Stimulated activated CD4-positive, alpha-beta T cell treated with anti-CD3 and anti-CD28 coated beads, Interleukin-2, amount 100 ng/mL, for 4 hours (primary cell): ENCODE measurements at places on chromosomes 1 and 21.

DNA sequence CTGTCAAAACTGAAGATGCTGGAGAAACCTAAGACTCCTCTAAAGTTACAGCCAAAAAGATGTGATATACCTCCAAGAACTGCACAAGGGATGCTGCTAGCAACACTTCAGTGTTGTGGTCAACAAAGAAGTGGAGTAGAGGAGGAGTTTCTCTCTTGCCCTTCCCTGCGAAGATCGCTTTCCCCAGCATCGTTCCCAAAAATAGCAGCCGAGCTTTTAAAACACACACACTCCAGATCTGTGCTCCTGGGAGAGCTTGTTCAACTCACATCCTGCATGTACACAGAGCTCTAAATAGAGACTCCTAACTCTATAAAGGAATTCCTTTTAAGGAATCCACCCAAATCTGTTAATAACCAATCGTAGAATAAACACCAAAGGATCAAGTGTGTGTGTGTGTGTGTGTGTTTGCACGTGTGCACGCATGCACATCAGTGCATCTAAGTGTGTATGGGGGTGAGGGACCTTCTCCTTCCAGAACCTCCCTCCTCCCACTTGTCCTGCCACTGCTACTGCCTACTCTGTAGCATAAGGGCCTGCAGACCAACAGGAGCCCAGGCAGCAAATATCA lies 58.5 kb downstream of the PSMG1 start:
- no peak for DNase-seq

DNA sequence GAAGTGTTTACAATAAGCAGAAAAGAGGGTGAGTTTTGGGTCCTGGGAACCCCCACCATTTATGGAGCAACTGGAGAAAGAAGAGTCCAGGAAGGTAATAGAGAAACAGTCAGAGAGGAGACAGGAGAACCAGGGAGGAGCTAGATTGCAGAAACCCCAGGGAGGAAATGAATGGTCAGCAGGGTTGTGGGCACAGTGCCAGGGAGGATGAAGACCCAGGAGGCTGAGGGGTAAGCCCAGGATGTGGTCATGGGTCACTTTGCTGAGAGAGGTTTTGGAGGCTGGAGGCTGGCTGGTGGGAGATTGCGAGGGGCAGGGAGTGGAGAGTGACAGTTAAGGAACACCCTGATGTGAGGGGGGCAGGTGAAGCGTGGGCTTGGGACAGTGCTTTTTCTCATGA lies 169.9 kb upstream of the CSF3R start:
- DNase-seq = no peak

DNA sequence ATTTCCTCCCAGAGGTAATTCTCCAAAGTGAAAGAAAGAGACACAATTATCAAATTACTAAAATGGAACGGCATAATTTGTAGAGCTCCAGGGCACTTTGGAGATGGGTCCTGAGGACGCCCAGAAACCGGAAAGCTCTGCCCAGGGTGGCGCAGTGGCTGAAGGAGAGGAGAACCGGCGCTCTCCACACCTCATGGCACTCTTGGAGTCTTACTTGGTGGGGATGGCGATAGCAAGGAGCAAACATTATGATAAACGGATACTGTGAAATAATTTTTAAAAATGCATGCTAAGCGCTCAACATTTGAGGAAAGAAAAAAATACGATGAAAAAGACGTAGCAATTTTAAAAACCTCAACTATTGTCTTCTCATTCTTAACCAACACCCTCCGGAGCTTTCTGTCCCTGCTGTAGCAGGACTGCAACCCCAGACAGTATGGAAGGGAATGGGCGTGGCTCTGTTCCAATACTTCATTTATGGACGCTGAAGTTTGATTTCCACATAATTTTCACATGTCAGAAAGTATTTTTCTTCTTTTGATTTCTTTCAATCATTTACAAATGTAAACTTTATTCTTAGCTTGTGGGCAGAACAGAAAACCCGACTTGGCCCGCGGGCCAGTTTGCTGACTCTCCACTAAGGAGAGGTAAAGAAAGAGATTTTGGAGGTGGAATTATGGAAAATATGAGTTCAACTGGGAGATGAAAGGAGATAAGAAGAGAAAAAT lies 1.1 kb downstream of the S100A11 start:
- DNase-seq = no peak

- no peak for DNase-seq
Measured at GRCh38 chr1:209106237-209106741, 477.2 kb upstream of the CAMK1G start.

- no peak for DNase-seq
Measured at GRCh38 chr1:20073256-20073655, 3.3 kb downstream of the PLA2G5 start.

- DNase-seq = no peak
Measured at GRCh38 chr1:240734001-240734400, 122.0 kb upstream of the GREM2 start.

GRCh38 chr1:18142969-18143368 lies 35.4 kb downstream of the IGSF21 start:
- no peak for DNase-seq

DNA sequence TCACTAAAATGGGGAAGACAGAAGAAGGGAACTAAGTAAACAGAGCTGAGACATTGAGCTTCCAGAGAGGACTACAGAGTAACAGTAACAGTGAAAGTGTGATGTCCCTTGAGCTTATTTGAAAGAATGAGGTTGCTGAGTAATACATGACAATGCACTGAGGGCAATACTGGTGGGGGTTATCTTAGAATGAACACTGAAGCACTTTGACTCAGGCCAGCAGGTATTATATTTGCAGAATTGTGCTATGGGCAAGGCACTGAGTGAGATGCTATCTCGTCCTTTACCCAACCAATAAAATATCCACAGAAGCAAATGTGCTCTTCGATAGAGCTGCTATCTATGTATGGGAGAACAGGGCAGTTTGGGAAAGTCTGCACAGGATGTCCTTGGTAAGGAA lies 133.2 kb downstream of the DISP1 start:
- DNase-seq = no peak

DNA sequence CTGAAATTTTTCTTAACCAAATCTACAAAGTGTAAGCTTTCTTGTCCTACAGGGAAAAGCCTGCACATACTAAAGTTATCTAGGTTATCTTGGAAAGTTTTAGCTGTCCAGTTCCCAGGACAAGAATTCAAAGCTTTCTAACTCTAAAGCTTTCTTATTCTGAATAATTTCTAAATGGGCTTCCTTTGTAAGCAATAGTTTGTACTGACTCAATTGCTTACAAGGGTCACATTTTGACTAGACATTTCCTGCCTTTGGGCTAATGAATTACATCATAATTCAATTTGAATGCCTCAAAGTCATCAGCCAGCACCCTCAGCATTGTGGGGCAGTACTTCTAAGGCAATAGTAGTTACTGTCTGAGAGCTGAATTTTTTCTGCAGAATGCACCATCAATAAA lies 223.0 kb downstream of the LTN1 start:
- DNase-seq = no peak

DNA sequence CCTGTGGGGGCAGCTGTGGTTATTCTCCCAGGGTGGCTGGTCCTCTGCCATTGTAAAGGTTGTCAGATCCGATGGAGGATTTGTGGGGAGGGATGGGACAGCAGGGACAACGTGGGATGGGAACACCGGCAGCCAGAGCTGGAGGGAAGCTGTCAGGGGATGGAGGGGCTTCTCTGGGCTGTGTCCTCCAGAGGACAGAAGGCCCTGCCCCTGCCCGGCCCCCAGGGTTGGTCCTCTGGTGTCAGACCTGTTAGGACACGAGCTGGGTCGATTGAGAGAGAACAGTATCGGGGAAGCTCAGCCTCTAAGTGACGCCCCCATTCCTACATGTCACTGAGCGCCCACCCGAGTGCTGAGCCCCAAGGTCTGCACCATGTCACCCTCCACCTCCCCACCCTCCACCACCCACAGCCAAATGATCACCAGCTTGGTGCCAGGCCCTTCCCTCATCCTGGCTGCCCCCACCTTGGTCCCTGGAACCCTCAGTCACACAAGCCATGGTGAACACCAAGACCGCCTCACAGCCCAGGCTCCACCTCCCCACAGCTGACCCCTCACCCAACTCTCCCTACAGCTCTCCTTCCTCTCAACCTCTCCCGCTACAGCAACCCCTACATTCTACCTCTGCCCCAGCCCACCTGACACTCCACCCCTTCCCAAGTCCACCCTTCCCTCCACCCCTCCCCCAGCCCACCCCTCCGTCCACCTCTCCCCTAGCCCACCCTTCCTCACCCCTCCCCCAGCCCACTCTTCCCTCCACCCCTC lies 244.4 kb downstream of the MATN1 start:
- no peak for DNase-seq

DNA sequence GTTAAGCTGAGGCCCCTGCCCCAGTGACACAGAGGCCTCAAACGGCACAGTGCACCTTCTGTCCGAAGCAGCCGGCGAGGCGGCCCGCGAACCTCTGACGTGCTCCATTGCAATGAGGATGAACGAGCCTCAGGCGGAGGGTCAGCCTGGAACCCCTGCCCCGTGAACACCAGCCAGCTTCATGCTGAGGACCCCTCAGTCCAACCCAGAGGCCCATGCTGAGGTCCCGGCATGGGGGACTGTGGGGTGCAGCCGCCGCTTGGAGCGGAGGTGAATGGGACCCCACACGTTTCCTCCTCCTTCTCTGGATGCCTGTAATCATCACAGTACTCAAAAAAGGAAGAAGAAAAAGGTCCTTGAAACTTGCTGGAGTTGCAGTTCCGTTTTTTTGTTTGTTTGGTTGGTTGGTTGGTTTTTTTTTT lies 62.1 kb downstream of the PRKCZ start:
- no peak for DNase-seq

DNA sequence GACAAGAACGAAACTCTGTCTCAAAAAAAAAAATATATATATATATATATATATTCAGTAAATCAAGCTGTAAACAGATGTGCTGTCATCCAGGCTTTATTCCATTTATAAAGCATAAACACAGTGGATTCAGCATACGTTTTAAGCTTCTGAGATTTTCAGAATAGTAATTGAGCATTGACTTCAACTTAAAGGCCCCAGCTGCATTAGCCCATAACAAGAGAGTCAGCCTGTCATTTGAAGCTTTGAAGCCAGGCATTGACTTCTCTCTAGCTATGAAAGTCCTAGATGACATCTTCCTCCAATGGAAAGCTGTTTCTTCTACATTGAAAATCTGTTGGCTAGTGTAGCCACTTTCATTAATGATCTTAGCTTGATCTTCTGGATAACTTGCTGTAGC lies 6.6 kb downstream of the KPNA6 start:
- DNase-seq = no peak

DNA sequence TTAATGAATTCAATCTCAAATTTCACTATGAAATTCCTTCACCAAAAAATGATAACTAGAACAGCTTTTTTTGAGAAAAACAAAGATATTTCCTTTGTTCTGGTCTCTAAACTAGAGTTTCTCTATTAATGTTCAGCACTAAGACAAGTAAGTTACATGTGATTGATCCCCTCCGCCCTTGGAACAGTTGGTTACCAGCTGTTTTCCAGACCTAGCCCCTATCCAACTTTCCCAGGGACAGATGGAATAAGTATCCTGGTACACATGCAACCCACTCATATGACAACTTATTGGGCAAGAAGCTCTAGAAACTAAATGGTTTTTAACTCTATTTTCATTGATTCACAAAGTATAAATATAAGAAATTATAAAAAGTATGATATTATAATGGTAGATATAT lies 140.4 kb downstream of the COP1 start:
- DNase-seq = no peak

DNA sequence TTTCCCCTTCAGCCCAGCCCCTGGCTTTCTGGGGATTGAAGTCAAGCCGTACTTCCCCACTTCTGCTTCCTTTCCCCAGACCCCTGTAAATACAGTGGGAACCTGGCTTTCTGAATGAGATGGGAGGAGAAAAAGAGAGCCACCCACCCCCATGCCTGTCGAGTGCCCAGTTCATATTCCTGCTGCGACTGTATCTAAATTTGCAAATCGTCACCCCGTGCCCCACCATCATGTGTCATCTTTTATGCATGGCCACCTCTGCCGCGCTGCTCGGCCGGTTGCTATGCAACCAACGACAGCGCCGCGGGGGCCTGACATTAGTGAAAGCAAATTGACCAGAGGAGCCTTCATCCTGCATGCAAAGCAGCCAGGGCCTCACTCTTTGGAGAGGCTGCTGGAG lies 143.0 kb downstream of the ELAVL4 start:
- DNase-seq = no peak

DNA sequence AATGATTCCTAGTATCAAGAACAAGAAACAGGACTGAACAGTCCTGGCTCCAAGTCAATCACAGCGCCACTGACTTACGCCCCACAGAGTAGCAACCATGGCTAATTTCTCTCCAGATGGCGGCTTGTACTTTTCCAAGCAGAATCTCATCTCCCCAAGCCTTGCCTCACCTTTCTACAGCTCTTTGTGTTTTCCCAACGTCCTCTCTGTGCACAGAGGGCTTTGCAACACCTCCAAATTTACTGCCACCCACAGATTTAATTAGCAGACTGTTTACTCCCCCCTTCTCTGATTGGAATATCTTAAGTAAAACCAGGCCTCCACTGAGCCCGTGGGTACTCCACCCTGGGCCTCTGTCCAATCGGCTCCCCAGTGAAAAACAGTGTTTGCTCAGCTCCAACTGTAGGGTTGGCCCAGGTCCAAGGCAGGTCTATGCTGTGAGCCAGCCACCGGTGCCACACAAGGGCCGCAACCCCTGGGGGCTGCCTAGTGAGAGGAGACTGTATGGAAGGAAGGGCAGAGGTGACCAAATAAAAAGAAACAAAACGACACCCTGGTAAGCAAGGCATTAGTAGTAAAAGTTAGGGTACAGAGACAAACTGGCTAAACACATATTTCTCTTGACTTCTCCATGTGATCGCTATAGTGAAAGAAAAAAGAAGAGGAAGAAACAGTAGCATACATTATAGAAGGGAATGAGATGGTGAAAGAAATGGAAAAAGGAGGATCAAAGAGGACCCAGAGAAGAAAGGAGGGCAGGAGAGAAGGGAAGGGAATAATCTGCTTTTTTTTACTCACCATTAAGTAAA lies 128.4 kb upstream of the SOD1 start:
- DNase-seq = no peak

DNA sequence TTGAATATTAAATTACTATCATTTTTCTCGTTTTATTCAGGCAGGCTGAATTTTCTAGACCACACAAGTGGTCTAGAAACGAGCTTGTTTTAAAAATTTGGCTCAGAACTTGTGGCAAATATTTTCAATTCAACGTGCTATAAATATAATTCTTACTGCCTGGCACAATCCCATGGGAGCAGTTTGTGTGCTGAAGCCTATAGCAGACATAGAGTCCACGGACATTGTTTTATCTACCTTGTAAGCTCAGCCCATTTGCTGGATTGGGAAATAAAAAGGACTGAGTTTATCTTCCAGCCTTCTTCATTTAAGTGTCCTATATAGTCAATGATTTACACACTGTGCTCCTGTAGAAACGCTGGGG lies 103.4 kb downstream of the ZBTB18 start:
- no peak for DNase-seq

GRCh38 chr1:30384286-30385245 lies 338.8 kb downstream of the MATN1 start:
- DNase-seq = no peak
